Cortex of kidney (tissue), 1 donor: ENCODE measurements at places on chromosomes 4 and X.

- no peak for DNase-seq
Measured at GRCh38 chr4:139798456-139798855, 132.8 kb downstream of the MGST2 start.

DNA sequence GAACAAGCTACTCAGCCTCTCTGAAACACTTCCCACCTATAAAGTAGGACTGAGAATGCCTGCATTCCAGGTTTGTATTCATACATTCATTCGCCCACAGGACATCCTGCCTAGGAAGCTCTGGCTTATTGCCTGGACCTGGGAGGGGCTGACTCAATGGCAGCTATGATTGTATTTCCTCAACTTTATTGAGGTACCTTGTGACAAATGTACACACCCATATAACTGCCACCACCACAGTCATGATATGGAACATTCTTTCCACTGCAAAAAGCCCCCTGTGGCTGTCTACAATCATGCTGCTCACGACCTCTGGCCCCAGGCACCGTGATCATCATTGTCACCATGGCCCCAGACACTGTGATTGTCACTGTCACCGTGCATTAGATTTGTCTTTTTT, 68.3 kb downstream of the ABLIM2 start:
- DNase-seq = no peak

DNA sequence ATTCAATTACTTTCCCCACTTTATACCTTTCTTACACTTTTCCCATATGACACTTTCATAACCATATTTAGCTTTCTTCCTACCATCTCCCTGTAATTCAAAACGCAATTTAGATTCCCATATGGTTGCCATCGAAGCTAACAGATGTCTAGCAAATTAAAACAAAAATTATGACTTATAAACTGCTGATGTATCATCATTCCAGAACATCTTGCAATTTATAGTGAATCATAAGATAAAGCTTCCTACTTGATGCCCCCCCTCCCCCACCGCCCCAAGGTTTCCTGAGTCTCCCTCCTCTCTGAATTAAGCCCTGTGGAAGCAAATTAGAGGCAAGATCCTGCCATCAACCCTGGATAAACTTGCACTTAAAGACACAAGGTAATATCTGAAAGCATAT, 5.4 kb downstream of the TSPAN5 start:
- DNase-seq = no peak

DNA sequence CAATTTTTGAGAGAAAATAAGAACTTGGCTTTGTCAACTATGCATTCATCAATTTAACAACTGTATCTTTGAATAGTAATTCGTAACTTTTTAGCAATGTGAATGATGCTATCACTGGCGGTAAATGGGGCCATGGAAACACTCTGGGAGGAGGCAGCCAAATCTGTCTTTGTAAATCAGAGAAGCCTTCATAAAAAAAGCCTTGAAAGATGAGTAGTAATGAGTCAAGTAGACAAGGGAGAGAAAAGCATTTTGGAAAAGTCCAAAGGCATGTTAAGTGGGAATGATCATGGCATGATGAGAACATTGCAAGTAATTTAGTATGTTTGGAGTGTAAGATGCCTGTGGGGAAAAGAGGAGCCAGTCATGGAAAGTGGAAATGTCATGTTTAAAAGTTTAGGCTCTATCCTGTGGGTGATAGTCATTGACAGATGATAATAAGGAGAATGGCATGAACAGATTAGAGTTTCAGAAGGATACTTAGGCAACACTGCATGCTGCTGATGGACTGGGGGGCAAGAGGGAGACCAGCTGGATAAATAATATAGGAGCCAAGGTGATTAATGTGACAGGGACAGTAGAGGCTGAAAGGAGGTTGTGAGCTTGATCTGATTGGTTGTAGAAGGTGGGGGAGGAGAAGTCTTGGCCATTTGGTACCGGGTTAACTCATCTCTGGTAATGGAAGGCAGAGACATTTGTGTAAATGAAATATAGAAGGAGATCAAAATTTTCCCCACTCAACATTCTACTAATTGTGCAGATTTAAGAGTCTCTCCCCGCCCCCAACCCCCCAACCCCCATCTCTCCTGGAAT, 16.3 kb downstream of the SPRY1 start:
- no peak for DNase-seq

GRCh38 chr4:55933611-55934010, 15.1 kb upstream of the CEP135 start:
- no peak for DNase-seq

DNA sequence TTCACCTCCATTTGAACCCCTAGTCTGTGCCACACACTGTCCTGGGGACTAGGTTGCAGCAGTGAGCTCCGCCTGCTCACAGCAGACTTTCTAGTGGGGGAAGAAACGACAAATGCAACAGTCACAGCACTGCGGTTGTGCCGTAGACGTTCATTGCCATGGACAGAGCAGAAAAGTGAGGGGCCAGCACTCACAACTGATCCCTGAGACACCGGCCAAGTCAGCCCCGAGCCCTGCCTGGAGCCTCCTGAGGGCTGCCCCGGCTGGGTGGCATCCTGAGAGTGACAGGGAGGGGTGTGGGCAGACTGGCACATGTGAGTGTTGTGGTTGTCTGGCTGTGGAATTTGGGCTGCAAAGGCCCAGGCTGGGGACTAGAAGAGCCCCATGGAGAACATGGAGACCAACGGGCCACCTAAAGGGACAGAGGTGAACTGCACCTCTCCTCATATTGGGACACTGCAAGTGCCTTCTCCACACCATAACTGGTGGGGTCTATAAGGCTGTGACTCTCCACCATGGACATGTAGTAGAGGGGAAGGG, 4.6 kb downstream of the DUSP9 start:
- DNase-seq = no peak

- no peak for DNase-seq
Measured at GRCh38 chr4:70110917-70111316, 43.1 kb upstream of the PRR27 start.

DNA sequence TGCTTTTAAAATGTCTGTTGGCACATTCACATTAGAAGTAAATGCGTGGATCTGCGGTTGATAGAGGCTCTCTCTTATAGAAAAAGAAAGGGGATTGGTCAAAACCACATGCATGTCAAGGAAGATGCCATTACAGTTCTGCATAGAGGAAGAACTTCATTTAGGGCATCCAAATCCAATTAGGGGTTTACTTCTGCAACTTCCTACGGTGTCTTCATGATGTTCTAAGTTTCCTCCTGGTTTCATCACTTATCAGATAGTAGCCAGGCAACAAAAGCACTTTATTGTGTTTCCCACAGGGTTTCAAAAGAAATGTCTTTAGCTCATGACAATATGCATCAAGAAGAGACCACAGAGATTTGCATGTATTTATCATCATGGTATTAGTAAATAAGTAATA, 136.0 kb upstream of the HPGD start:
- no peak for DNase-seq

- no peak for DNase-seq
Measured at GRCh38 chr4:107648178-107648991, 71.6 kb downstream of the PAPSS1 start.

- DNase-seq = no peak
Measured at GRCh38 chr4:82261084-82261483, 112.7 kb downstream of the HNRNPD start.

DNA sequence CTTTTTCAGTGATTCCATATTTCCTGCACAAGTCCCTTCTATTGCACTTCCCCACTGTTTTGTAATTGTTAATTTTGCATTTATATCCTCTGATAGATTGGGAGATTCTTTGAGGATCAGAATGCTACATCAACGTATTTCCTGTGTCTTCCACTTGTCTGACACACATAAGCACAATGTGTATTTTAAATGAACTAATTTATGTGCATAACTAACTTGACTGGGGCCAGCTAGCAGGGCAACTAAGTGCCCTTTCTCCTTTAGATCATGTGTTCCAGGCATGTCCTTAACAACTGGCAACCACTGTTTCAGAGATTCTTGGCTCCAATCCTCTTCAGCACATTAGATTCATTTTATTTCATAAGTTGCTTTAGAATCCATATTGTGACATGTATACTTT, 15.7 kb upstream of the UCP1 start:
- DNase-seq = no peak

DNA sequence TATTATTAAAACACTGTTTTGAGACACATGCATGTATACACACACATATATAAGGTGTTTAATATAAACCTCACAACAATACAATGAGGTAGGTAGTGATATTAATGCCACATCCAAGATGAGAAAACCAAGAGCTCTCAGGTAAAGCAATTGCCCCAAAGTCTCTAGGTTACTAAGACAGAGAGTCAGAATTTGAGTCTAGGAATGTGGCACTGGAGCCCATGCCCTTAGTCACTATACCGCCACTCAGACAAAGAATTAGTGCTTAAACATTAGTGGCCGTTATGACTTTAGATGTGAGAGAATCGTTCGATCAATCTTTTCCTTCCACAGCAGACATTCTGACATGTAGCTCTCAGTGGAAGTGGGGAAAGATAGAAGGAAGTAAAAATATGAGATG, 108.2 kb upstream of the ACSL4 start:
- DNase-seq = no peak

DNA sequence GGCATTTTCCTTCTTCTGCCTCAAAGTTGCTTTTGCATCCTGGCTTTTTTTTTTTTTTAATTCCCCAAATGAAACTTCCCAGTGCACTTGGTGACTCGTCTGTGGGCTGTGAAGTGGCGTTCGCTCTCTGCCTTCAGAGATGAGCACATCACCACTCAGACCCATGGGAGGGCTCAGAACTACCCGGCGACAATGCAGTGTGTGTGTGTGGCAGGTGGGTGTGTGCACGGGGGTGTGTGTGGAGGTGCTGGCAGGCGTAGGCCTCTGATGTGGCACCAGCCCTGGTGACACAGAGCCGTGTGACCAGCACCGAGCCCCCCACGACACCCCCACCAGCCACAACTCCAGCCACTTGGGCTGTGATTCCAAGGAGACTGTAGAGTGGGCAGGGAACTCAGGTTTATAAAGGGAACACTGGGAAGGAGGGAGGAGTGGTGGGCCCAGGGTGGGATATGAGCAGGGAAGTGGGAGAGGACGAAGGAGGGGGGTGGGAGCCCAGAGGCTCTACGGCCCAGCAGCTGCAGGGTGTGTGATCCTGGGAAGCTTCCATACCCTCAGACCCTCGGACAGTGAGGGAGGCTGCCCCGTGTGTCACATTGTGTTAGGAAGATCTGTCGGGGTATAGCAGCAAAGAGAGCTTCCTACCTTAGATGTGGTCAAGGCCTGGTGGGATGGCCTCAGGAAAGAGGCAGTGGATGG, 6.0 kb upstream of the WFS1 start:
- DNase-seq = no peak

GRCh38 chr4:159205466-159205865, 102.6 kb downstream of the RAPGEF2 start:
- no peak for DNase-seq

GRCh38 chr4:34183926-34184325, 2060.4 kb downstream of the ARAP2 start:
- DNase-seq = no peak

- DNase-seq = no peak
Measured at GRCh38 chr4:41145571-41146078, 68.7 kb downstream of the APBB2 start.

- DNase-seq = no peak
Measured at GRCh38 chr4:23324021-23324690, 565.7 kb downstream of the PPARGC1A start.

DNA sequence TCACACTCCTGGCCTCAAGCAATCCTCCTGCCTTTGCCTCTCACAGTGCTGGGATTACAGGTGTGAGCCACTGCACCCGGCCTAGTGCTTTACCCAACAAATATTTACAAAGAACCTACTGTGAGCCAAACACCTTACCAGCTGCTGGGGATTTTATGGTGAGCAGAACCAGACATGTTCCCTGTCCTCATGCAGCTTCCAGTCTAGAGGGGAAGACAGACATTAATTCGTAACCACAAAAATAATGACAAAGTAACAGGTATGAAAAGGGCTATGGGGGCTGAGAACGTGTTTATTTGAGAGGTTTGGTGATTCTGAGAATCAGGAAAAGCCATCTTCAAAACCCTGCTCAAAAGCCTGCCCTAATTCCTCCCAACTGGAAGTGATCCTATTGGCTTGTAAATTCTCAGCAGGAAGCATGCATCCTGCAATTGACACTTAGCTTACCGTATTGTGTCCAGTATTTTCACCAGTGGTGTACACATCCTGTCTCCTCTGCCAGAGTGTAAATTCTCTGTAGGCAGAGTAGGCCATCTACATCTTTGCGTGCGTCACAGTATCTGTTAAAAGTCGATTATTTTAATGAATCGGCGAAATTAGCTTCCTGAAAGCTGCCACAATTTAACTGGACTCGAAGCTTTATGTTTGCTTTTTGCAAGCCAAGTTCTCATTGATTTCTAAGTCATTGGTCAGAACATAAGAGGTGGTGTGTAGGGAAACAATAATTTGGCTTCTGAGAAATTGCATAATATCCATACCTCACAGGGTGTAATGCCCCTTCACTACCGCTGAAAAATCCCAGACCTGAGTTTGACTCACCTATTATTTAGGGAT, 67.0 kb downstream of the TMEM156 start:
- no peak for DNase-seq

- no peak for DNase-seq
Measured at GRCh38 chr4:85492336-85492735, 17.4 kb downstream of the ARHGAP24 start.

DNA sequence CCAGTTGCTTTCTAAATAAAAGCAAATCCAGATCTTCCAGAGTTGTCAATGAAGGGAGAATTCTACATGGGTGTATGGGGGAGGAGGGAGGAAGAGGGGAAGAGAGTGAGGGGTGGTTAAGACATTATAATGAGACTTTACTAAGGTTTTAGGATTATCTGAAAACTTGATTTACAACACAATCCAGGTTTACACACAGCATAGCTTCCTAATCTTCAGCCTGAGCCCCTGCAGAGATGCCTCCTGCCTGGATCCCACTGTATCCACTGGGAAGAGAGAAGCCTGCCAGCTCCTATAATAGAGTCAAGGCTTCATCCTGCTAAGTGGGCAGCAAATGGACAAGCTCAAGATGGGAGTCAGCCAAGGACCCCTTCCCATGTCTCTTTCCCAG, 85.6 kb upstream of the KIT start:
- DNase-seq = no peak

- no peak for DNase-seq
Measured at GRCh38 chr4:73423184-73423583, 12.8 kb upstream of the AFP start.

- DNase-seq = no peak
Measured at GRCh38 chrX:106177106-106177981, 9.2 kb downstream of the PWWP3B start.

- DNase-seq = no peak
Measured at GRCh38 chrX:102979536-102979935, 42.5 kb downstream of the RAB40AL start.

DNA sequence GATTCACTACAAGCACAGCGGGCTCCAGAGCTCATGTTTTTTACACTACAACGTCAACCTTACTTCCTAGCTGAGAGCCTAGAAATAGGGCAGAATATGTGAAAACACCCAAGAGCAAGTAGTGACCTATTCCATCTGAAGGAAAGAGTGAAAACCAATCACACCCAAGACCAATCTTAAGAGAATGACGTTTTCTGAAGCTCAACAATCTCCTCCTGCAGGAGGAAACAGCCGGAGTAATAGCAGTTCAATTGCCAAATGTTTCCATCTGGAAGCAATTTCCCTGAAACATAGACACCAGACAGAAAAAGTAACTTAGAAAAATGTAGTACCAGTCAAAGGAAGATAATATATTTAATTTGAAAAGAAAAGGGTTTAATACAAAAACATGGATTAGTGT, 142.4 kb downstream of the ANXA5 start:
- no peak for DNase-seq
